ENCODE measurements at places on chromosomes 4 and X. TPM values are rescaled to one million over a fixed set of nuclear protein-coding genes. Genes with fewer than 3 reads are reported as not detected.

- no peak for DNase-seq
These were observed 3.3 kb downstream of the CXCR3 start for GRCh38 chrX:71615056-71615455.

GRCh38 chrX:153336121-153336894, 2.4 kb downstream of the ZNF275 start:
- DNase-seq, result no peak

IL2RG gene
- total RNA-seq, result 2.8 TPM

GRCh38 chr4:145845118-145845517, 93.5 kb downstream of the ZNF827 start:
- no peak for DNase-seq

- DNase-seq, result no peak
These were observed 320.0 kb downstream of the ADGRL3 start for GRCh38 chr4:61520166-61520565.

DNA sequence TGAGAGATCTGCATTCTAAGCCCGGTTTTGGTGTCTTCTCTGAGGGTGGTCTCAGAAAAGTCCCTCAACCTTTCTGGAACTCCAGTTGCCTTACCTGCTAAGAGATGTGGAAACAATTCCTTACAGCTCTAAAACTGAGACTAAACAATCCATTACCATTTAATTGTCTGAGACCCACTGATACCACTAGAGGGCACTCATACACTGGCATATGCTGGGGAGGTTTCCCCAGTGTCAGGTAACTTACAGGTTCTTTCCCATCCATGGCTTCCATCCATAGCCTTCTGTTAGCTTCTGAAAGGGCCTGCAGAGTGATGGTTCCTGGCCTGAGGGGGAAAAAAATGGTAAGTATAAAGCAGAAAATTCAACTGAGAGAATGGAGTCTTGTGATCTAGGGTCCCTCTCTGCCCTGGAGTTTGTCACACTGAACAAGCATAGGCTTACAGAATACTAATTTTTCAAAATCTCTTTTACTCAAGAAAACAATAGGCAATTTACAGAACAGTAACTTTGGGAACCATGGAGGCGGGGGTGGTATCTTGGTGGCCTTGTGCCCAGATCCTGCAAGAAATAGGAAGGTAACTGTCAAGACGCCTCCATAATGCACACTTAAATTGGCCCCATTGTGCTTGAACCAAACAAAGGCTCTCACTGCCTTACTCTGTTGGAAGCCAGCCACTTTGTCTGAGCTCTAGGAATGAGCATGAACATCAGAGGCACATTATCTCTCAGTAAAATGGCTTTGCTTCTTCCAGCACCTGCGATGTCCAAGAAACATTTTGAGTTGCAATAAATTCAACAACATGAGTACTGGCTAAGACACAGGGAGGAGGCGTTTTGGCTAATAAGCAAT, 236.1 kb downstream of the OPHN1 start:
- DNase-seq, result no peak

ARR3 gene
- total RNA-seq, result not detected

- DNase-seq, result no peak
These were observed 8.4 kb upstream of the LAMP2 start for GRCh38 chrX:120477453-120477852.

SPP1 gene
- total RNA-seq, result 5.0 TPM

SLC25A43 gene
- total RNA-seq, result 2.2 TPM

DNA sequence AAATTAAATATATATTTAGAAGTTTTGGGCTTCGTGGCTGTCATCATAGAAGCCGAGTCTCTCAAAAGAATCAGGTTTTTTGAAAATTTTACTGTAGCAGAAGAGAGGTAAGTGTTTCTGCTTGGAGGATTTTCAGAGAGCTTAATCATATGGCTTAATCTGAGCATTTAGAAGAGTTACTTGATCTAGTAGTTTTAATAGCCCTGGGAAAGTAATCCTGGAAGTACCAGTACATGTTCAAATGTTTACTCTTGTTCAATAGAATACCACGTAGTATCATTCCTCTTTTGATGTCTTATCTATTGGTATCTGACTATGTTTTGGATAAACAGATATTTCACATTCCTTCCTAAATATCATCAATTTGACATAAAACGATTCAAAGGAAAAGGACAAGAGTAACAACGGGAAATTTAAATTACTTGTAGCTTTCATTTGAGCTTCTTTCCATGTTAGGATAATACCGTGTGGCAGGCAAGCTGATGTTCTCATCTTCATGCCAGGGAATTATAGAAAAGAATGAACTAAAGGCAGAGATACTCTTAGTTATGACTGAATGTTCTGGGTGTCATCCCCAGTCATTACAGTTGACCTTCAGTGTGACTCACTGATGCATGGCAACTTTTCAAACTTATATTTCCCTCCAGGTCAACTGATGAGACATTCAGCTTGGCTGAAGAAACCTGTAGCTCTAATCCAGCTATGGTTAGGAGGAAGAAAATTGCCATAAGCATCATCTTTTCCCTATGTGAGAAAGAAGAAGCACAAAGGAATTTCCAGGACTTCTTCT, 89.8 kb downstream of the FNIP2 start:
- no peak for DNase-seq

DNA sequence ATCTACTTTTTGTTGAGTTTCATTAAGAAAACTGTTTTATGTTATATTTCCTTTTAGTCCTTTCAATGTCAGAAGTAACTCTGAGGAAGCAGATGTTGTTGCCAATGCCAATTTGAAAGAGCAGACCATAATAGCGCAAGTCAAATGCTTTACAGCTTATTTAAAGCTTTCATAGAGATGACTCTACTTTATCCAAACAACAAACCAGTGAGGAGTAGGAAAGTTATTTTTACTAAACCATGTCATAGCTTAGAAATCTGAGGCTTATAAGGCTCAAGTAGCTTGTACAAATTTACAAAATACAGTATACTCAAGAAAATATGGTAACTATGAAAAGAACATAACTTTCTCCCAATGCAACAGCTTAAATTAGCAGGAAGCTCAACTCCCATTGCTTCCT, 40.1 kb upstream of the SPOCK3 start:
- no peak for DNase-seq

RAB40A gene
- not detected for total RNA-seq

DNA sequence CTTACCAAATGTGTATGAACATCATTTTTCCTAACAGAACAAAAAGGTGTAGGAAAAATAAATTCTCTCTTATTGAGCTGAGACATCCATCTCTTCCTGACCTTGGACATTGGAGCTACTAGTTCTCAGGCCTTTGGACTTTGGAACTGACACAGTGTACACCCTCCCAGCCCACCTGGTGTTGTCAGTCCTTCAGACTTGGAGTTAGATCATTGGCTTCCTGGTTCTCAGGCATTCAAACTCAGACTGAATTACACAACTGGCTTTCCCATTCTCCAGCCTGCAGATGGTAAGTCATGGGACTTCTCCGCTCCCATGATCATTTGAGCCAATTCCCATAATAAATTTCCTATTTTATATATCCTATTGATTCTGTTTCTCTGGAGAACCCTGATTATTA, 84.8 kb upstream of the EDNRA start:
- no peak for DNase-seq

GRCh38 chr4:6869944-6870343, 39.7 kb upstream of the TBC1D14 start:
- peak; percentile 82 for DNase-seq

GRCh38 chr4:99832321-99832720, 15.7 kb downstream of the DAPP1 start:
- no peak for DNase-seq

DNA sequence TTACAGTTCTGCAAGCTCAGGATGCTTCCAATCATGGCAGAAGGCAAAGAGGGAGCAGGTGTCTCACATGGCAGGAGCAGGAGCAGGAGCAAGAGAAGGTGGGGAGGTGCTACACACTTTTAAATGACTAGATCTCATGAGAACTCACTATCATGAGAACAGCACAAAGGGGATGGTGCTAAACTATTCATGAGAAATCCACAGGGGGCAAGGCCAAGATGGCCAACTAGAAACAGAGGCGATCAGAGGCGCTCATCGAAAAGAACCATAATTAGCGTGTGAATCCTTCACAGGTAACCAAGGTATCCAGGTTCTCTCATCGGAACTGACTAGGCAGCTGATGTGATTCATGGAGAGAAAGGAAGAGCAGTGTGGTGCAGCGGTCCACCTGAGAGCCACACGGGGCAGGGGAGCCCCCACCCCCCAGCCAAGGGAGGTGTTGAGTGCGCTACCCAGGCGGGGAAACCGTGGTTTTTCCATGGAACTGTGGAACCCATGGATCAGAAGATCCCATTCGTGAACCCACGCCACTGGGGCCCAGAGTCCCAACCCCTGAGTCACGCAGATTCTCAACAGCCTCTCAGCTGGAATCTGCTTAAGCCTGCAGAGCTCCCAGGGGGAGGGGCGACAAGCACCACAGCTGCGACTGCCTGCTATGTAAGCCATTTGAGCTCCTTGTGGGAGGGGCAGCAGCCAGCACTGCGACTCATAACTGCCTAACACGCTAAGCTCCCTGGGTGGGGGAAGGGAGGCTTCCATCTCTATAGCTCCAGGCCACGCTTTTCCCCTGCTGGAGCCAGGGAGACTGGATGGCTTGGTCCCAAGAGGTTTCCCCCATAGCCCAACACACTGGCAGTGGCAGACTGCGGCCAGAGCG, 46.7 kb downstream of the FGF16 start:
- DNase-seq, result no peak

- DNase-seq, result no peak
These were observed 14.3 kb downstream of the FGFR3 start for GRCh38 chr4:1807332-1807777.

All from Right ventricle myocardium inferior (tissue), 1 donor.